ENCODE measurements at places on chromosomes 2 and 18.

- no peak for DNase-seq
These were observed 96.7 kb upstream of the LMAN1 start for GRCh38 chr18:59455728-59456276.

GRCh38 chr18:62091487-62092120, 95.3 kb downstream of the PIGN start:
- no peak for DNase-seq

DNA sequence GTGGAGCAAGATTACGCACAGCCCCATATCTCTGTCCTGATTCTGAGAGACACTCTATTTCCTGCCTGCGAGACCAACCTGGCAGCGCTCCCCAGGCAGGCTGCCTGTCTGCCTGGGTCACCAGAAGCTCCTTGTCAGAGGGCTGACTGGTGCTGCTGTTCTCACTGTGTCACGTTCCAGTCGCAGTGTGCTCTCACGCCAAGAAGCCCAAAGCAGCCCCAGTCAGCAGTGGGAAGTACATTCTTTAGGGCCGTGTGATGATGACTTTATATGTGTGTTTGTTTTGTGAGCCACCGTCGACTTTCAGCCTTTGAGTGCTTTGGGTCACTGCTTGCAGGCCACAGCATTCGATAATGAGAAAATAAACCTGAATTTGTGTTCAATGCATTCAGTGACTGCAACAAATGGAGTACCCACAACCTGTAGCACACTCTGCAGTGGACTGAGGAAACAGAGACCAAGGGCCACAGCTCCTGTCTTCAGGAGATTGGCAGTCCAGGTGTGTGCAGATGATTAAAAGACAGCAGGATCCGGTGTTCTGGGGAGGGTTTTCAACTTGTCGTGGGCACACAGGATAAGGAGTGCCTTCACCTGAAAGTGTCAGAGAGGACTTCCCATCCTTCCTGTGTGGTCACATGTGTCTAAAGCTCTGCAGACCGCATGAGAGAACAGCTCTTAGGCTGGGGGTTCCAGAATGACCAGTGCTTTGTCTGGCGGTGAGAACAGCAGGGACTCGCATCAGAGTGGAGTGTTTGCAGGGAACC, 4.8 kb downstream of the TNFRSF11A start:
- no peak for DNase-seq

DNA sequence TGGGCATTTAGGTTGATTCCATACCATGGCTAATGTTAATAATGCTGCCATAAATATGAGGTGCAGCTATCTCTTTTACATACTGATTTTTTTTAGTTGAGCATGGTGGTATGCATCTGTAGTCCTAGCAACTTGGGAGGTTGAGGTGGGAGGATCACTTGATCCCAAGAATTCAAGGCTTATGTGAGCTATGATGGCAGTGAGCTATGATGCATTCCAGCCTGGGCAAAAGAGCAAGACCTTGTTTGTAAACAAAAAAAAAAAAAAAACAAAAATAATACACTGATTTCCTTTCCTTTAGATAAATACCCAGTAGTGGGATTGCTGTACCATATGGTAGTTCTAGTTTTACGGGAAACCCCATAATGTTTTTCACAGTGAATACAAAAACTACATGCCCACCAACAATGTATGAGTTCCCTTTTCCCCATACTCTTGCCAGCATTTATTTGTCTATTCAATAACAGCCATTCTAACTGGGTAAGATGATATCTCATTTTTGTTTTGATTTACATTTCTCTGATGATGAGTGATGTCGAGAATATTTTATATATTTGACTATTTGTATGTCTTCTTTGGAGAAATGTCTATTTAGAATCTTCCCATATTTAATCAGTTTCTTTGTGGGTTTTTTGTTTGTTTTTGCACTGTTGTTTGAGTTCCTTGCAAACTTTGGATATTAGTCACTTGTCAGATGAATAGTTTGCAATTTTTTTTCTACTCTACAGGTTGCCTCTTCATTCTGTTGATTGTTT, 281.0 kb upstream of the KYNU start:
- DNase-seq, result no peak

GRCh38 chr2:85854897-85855296, 33.9 kb downstream of the ST3GAL5 start:
- no peak for DNase-seq

- peak; percentile 60 for DNase-seq
These were observed 36.9 kb downstream of the SNED1 start for GRCh38 chr2:241035142-241035817.

GRCh38 chr2:17621781-17622180, 81.3 kb downstream of the VSNL1 start:
- no peak for DNase-seq

DNA sequence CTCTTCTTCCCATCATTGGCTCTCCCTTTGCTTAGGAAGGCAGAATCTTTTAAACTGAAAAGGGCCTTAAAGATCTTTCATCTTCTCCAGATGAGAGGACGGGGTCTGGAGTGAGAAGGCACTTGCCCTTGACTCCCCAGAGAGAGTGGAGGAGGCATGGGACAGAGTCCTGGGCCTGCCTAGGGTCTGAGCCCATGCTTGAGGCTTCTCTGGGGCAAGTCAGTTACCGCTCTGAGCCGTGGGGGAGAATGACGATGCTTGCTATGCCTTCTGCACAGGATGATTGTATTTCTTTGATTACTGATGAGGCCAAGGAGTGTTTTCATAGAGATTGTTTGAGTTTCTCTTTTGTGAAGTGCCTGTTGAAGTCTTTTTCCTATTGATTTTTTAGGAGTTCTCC, 921 bp downstream of the PLB1 start:
- DNase-seq, result no peak

DNA sequence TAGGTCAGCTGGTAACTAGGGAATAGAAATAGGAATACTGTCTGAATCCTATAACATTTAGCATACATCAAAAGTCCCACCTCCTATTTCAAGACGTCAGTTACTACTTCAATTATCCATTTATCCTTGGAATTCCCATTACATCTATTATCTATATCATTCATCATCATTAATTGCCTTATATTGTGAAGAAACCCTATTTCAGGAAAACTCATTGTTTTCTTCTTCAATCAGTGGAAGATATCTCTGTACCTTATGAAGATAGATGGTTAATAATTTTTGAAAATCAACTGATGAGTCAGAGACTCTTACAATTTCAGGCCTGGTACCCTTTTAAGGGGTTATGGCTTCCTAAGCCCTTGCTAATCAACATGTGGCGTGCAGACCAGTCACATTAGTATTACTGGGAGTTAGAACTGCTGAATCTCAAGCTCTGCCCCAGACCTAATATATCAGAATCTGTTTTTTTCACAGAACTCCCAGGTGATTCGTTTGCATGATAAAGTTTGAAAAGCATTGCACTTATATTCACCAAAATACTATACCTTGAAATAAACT, 69.3 kb upstream of the PGAP1 start:
- DNase-seq, result no peak

DNA sequence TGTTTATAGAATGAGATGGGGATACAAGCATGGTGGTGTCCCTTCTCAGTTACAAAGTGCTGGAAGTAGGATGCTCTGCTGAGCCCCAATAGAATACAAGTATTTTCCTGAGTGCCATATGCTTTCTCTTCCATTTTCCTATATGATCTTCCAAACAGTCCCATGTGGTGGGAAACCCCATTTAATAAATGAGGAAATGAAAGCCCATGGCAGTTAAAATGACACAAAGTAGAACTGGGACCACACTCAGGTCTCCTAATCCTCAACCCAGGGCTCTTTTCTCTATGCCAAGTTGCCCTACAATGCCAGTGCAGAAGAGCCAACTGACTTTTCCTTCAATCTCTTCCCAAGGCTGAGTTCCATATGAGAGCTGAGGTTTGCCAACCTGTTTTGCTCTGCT, 210.2 kb upstream of the FBXO11 start:
- DNase-seq, result no peak

GRCh38 chr2:3175568-3175955, 202.1 kb downstream of the EIPR1 start:
- no peak for DNase-seq

- no peak for DNase-seq
These were observed 89.8 kb downstream of the INO80D start for GRCh38 chr2:205996161-205996560.

GRCh38 chr18:48600046-48600445, 61.2 kb downstream of the CTIF start:
- DNase-seq, result no peak
